ENCODE measurements at places on chromosomes 6 and 20.

DNA sequence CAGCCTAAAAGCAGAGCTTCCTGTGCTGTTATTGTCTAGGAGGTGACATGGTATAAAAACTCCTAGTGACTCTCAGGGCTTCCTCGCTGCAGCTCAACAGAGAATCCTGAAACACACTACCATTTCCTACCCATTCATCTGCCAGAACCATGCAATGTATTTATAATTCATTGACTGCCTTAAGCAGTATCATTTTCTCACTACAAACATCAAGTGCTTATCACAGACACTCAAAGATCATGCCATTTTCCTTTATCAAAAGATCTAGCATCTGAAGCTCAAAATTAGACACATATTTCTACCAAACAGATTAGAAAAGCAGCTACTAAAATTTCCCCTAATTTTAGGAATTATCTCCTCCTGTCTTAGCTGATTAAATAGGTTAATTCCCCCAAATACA lies 70.4 kb upstream of the IPCEF1 start:
- DNase-seq, result no peak

DNA sequence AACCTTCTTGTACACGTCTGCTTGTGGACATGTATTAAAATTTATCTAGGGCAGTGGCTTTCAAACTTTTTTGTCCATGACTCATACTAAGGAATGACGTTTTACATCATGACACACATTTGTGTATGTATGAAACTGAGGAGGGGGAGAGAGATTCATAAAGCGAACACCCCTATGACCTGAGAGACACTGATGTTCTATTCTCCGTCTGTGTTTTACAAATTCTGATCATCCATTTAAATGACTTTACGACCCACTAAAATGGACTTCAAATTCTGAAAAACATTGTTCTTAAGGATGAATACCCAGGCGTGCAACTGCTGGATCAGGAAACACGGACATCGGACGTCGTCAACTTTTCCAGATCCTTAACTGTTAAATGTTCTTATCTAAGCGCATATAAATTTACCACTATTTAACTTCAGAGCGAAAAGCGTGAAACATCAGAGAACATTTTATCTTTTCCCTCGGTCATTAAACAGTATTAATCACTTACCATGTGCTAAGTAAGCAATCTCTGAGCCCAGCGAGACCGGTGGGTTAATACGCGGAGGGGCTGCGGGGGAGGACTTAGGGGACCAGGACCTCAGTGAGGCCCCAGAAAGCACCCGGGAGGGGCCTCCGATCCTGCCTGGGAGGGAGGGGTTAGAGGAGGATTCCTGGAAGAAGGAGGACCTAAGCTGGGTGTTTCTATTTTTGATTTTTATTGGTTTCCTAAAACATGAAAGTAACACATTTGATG lies 1.2 kb downstream of the PLAGL1 start:
- no peak for DNase-seq

DNA sequence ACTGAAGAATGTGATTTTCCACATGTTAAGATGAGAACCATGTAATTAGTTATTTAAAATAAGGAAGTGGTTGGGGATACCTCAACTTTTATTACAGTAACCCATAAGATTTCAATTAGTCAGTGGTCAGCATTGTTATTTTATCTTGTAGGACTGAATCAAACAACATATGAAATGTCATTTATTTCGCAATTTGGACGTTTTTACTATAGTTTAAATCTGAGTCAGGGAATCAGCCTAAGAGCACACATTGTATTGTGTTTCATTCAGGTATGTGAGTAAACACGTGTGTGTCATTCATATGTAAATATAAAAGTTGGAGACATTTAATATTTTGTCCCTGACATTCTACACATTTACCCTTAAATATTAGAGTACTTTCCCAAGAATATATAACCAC lies 1418.7 kb downstream of the GRIK2 start:
- no peak for DNase-seq

GRCh38 chr6:20630617-20631548 lies 96.6 kb downstream of the CDKAL1 start:
- DNase-seq, result no peak

DNA sequence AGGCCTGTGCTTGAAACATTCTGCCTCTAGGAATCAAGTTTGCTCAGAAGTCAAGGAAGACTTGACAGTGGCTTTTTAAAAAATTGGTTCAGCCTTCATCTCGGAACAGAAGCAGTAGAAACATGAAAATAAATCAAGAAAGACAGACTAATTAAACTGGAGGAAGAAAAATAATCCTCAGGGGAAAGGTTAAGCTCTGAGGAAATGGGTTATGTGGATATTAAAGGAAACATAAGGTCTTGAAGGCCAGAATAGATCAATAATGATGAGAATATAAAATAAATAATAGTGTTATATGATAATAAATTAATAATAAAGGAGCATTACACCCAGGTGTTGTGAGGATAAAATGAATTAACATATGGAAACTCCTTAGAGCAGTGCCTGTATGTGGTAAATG lies 121.7 kb downstream of the GPR63 start:
- DNase-seq, result no peak

DNA sequence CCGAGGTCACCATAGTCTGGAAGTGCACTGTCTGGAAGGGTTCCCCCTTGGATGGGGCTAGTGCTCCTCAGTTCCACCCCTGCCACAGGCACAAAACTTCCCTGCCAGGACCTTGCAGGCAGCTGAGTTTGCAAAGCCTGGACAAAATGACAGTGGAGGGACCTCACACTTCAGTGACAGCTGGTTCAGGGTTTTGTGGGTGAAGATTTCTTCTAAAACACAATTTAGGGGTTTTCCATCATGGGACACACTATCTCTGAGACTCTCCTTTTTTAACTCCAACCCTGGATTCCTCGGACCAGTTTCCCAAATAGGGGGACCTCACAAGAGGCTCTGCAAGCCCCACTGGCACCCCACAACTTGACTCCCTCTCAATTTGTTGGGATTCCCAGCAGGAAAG lies 33.6 kb upstream of the PREX1 start:
- DNase-seq, result no peak

DNA sequence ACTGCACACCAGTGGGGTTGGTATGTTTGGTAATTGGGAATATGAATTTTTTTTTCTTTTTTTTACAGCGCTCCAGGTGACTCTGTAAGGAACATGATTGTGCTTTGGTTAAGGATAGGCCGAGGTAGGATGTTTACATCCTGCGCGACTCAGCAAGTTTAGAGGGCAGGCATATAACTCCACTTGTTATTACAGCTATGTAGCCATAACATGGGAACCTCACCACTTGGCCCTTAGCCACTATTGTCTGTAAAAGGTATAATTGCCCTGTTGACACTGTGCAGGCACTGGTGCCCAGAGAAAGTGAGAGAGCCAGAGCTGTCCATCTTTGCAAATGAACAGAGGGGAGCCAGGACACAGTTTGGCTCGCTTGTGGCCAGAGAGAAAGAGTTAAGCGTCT lies 172.9 kb downstream of the MCHR2 start:
- DNase-seq, result no peak

DNA sequence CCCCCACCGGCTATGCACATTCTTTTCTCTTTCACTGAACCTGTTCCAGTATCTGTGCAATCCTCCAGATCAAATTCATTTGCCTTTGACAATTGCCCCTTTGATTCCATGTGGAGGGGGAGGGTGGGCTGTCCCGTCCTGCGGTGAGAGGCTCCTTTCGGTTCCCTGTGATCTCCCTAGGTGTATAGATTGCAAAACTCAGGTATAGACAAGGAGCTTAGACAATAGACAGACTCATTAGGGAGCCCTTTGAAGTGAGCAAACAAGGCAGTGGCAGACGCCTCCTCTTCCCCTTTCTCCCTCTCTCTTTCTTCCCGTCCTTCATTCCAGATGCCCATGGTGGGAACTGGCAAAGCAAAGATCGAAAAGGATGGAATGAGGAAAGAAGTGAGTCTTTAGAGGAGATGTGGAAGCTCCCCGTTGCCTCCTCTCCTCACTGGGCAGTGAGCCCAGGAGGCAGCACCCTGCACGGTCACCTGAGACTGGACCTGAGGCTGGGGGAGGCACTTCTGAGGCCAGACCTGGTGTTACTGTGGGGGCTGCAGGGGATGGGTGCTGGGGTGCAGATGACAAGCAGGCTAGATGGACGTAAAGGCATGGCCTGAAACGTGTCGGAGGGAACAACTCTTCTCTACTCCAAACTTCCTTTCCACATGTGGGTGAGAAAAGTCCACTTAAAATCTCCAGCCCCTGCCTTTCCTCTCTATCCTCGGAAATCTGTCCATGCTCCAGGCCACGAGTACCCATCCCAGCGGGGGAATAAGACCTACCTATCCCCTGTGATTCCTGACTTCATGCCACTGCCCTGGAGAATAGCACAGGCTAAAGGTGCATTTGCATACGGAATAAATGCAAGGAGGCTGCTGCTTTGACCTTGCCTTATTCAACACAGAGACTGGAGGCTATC lies 256.6 kb upstream of the FOXQ1 start:
- no peak for DNase-seq

DNA sequence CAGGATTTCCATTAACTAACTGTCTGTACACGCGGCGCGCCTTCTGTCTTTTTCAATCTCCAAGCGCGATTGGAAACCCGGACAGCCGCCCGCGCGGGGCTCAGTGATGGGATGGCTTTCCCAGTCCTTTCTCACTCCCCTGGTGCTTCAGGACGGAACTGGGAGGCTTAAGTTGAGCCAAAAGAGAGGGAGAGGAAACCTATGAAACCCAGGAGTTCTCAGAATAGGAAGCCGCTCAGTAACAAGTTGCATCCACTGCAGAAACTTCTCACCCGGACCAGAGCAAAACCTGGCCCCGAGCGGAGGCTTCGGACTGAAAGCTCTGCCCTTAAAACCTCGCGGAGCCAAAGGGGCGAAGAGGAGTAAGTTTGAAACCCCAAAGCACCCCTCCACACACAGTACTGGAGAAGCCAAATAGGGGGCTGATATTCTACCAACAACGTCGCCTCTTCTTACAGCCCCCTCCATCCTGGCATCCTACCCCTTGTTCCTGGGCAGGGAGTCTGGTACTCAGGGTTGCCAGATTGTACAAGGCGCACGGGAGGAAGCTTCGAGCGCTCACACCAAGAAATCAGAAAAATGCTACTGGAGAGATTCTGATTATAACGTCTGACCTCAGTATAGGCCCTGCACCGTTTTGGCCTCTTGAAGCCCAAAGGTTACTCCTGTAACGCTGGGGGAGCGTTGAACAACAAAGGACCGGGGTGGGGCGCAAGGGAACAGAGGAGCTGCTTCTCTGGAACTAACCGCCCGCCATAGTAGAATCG lies 906 bp upstream of the COL12A1 start:
- DNase-seq, result no peak

DNA sequence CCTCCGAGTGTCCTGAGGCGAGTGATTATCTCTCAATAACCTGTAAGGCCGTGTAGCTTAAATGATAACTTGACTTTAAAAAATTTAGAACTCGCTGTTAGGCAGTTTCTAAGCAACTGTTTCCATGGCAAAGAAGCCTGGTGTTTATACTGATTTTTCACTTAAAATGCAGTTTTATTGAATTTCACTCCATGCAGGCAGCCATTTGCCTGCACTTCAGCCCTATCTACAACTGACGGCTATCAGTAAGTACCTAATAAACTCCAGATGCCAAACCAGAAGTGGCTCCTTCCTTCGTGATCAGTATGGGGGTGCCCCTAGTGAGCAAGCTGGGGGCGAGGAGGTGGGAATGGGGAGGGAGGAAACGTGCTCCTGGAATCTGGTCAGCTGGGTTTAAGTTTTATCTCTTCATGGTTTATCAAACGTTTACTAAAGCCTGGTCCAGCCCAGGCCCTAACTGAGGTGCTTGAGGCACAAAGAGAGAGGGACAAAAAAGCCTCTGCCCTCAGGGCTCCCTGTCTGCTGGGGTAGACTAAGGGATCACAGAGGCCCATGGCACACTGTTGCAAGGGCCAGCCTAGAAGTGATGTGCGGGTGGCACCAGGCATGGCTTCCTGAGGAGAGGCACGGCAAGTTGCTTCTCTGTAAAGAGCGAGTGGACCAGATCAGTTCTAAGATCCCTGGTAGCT lies 45.5 kb downstream of the TTI1 start:
- DNase-seq, result no peak

DNA sequence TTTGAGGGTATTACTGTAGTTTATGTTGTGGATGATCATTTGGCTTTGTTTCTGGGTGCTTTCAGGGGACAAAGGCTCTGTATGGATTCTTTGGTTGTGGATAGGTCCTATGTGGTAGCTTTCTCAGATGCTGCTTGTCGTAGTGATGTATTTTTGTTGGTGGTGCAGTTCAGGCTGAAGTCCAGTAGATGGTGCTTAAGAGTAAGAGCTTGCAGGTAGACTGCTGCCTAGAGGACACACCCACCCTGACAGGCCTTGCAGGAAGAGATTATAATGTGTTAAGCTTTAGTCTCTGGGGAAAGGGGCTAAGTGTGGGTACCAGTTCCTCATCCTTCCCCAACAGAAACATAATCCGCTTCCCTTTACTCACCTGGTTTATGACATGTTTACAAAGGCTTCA lies 62.6 kb upstream of the ADGRB3 start:
- DNase-seq, result no peak

- no peak for DNase-seq
Measured at GRCh38 chr6:94133106-94133505, 713.7 kb upstream of the EPHA7 start.

DNA sequence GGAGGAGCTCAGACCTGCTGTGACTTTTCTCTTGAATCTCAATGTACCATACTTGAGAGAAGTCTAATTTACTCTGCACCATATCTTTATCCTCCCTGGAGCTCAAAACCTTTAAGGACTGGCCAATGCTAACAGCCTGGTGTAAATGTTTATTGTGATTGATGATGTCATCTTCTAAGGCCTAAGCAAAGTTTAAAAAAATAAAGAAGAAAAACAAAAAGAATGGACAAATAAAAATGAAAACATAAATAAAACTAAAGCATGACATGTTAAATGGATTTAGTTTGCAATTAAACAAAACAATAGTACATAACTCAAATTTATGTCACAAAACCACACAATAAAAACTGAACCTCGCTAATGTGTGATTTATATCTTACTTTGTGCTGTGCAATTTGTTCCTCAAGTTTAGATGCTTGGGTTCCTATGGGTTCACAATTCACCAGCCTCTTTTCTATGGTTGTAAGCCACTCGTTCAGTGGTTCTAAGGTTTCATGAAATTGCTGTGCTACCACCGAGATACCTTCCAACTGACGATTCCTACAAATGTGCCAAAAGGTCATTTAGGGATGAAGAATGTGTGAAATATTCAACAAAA lies 113.0 kb downstream of the DST start:
- no peak for DNase-seq

DNA sequence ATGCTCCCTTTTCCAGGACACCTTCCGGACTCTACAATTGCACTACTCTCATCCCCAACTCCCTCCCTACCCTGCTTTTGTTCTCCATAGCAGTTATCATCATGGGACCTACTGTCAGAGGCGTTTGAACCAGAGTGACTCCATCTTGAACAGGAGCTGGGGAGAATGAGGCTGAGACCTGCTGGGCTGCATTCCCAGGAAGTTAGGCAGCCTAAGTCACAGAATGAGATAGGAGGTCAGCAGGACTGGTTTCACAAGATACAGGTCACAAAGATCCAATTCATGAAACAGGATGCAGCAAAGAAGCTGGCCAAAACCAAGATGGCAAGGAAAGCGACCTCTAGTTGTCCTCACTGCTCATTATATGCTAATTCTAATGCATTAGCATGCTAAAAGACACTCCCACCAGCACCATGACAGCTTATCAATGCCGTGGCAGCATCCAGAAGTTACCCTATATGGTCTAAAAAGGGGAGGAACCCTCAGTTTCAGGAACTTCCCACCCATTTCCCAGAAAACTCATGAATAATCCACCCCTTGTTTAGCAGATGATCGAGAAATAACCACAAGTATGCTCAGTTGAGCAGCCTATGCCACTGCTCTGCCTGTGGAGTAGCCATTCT lies 15.6 kb downstream of the SLC13A3 start:
- no peak for DNase-seq

- DNase-seq, result no peak
Measured at GRCh38 chr6:40437631-40438030, 149.5 kb downstream of the LRFN2 start.

GRCh38 chr6:39865011-39865888 lies 69.0 kb downstream of the MOCS1 start:
- DNase-seq, result no peak
